ENCODE measurements at places on chromosomes 2 and 18.
A peak's percentile ranks its signal among the peaks of the same experiment; 100 is the strongest.

DNA sequence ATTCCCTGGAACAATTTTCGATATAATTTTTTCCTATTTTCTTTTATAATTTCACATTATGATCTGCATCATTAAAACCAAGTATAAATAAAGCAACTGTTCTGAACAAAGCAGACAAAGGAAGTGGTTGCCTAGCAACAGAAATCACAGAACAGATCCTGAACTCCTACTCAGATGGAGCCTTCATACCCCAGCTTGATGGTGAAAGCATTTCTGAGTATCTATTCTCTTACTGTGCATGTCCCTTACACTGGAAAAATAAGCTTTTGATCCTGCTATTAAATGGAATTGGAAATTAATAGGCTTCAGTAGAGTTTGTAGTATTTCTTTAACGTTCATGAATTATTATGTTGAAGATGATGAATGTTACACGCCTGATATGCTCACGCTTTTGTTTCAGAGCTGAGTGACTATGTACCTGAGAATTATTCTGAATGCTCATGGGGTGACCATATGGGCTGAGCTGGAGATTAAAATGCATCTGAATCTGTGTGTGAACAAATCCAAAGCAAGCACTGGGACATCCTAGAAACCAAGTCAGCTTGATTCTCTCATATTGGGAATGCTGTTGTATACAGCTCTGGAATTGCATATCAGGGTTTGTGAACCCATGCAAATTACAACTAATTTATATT is 254.0 kb downstream of the KCNJ3 start:
- no peak for DNase-seq

DNA sequence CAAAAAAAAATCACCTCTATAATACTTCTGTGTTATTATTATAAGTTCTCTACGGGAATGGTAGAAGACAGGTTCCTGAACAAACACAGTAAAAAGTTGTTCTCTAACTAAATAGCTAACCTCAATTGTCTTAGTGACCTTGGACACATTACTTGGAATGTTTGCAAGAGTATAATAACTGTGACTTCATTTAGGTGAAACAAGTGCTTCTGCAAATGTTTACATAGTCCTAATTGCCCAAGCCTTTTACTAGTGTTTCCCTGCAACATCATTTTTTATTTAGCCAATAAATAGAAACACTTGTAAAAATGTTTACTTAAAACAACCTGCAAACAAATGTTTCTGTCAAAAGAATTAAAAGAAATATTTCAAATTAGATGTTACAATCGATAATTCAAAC is 9.9 kb downstream of the PLEKHM3 start:
- DNase-seq: no peak

GRCh38 chr2:64875368-64875767 is 113.8 kb upstream of the SLC1A4 start:
- no peak for DNase-seq

DNA sequence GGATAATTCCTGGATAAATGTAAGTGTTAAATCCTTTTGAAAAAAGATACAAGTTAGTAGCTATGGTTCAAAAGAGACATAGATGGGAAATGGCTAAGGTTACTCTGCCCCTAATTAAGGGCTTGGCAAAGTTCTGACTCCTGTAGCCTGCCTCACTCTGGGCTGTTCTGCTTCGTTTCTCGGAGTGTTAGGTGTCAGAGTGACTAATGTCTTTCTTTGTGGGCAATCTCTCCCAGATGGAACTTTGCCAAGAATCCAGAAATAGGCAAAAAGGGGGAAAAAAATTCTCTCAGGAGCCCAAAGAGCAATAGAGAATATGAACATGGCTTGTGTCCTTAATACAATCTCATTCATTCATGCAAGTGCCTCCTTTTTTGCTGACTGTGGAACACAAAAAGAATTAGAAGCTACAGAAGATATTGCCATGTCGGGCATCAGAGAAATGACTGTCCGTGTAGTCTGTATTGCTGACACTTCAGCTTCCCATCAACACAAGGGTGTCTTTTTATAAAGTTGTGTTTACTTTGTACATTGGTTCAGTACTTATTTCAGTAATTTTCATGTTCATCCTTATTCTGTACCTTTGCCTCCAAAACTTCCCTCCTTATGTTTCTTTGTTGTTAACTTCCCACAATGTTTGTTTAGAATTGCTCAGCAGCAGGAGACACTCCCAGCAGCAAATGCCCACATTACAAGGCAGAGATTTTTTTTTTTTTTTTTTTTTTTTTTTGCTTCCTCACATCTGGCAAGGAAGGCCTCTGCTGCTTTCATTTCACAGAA is 134.0 kb downstream of the FTCDNL1 start:
- no peak for DNase-seq

- DNase-seq: peak; percentile 60
These were observed 40.4 kb downstream of the PTPN2 start for GRCh38 chr18:12843420-12844350.

GRCh38 chr18:476251-476664 is 24.2 kb downstream of the COLEC12 start:
- no peak for DNase-seq

DNA sequence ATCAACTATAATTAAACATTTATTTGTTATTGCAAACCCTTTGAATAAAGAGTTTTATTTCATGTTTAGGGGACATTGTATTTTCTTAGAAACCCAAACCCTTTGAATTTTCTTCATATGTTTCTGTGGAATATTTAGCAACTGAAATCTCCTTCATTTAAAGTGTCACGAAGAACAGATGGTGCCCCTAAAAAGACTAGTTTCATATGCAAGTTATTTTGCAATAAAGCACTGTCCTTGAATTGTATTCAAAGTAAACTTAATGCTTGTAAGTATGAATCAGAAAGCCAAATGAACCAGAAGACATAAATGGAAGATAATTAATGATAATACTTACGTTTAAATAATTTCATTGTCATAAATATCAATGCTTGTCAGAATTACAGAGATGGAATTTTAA is 151.9 kb upstream of the CWC22 start:
- DNase-seq: no peak

GRCh38 chr2:54106631-54107454 is 8.6 kb upstream of the ACYP2 start:
- DNase-seq: peak; percentile 62

DNA sequence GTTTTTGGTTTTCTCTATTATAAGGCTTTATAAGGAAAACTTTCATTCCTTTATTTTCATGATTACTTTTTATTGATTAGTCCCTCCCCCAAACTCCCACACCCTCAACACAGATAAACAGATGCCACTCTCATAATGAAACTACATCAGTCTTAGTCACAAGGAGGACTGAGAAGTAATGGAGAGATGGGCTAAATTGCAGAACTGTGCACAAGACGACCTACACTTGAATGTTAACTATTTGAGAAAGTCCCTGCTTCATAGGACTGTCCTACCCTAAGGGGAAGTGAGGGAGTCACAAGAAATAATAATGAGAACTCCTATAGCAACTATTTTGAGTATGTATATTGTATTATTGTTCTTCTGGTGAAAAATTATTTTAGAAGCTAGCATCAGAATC is 360.8 kb downstream of the RBM43 start:
- DNase-seq: no peak

DNA sequence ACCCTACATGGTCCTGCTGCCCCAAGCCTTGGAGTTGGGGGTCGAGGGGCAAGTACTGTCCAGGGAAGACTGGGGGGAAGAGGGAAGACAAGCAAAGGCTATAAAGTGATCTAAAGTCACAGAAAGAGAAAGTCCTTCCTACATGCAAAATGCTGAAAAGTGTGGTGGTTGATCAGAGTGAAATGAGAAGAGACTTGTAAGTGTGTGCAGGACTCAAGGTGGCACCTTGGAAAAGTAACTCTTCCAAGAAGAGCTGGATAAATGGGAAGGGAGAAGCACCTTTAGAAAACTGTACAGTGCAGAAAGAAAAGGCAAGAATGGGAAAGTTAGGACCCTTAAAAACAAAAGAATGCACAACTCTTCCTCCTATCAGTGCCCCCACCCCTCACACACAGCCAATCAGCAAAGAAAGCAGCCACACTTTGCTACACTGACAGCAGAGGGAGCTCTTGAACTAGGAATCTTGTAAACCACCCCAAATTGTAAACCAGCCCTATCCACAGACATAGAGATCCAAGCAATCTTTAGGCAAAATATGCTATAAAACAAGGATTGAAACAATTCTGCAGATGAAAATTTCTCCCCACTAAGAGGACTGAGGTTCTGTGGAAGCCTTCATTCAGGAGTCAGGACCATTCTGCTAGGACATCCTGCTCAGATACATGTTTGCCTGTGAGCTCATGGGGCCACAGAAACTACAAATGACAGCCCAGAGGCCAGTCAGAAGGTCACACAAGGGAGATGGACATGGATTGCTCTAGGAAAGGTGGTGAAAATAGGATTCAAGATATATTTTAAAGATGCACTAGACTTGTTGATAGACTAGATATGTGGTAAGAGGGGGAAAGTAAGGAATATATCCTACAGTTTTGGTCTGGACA is 146.4 kb downstream of the FTCDNL1 start:
- peak; percentile 52 for DNase-seq

DNA sequence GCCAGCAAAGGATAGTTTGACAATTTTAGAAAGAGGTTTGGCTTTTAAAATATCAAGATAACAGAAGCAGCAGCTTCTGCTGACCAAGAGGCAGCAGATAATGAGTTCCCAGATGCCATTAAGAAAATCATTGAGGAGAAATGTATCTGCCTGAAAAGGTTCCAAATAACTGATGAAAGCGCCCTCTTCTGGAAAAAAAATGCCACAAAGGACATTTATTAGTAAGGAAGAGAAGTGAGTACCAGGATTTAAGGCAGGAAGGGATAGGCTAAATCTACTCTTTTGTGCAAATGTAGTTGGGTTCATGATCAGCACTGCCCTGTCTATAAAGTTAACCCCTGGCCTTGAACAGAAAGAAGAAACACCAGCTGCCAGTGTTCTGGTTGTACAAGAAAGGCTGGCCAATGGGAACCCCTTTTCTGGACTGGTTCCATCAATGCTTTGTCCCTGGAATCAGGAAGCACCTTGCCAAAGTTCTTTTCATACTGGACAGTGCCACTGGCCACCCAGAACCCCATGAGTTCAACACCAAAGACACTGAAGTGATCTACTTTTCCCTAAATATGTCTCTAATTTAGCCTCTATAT is 40.6 kb downstream of the DHX57 start:
- DNase-seq: peak; percentile 35

DNA sequence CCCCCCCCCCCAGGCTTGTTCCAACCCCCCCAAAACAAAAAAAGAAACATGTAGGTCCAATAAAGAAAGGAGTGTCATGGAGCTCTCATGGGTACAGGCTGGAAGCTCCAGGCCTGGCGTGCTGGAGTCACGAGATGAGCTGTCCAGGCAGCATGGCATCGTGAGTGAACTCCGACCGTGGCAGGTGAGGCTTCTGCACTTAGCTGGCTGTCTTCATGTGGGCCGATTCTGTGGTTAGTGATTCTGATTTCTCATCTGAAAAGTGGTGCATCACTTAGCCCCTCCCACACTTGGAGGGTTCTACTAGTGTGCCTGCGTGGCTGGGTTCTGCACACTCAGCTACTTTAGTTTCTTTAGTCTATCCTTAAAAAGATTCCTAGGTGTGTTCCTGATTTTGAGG is 126.4 kb upstream of the MGAT5 start:
- DNase-seq: peak; percentile 71

- DNase-seq: no peak
These were observed 43.7 kb upstream of the RMDN2 start for GRCh38 chr2:37881397-37881796.

- no peak for DNase-seq
These were observed 20.0 kb downstream of the GREB1 start for GRCh38 chr2:11553661-11554398.

GRCh38 chr2:19496646-19497045 is 138.2 kb upstream of the OSR1 start:
- DNase-seq: no peak

DNA sequence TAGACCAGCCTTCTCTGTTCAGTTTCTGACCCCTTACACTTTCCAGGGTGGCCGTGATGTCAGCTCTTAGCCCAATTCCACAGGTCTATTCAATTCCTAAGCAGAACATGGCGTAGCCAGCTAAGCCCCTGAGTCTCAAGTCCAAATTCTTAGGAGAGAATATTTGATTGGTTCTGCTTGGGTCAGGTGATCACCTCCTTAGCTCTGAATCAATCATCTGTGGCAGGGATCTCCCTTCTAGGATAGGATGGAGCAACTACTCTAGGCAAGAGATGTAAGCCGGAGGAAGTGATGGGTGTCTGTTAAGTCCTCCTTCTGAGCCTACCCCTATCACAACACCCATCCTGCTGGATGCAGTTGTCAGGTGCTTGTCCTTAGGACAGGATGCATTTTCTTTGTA is 11.1 kb downstream of the UCN start:
- no peak for DNase-seq

DNA sequence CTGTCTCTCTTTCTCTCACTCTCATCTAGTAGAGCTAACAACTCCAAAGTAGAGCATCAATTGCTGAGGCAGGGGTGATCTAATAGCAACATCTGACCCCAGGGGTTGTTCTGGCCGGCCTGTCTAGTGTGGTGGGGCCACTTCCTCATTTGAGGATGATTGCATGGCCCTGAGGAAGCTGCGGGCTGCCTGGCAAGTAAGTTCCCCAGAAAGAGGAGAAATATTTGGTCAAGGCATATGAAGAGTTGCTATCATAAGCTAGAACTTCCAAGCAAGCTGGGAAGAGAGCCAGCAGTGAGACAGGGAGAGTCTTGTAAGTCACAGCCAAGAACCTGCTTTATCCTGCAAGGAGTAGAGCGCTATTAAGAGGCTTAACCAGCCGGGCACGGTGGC is 50.8 kb upstream of the TMEM87B start:
- no peak for DNase-seq

DNA sequence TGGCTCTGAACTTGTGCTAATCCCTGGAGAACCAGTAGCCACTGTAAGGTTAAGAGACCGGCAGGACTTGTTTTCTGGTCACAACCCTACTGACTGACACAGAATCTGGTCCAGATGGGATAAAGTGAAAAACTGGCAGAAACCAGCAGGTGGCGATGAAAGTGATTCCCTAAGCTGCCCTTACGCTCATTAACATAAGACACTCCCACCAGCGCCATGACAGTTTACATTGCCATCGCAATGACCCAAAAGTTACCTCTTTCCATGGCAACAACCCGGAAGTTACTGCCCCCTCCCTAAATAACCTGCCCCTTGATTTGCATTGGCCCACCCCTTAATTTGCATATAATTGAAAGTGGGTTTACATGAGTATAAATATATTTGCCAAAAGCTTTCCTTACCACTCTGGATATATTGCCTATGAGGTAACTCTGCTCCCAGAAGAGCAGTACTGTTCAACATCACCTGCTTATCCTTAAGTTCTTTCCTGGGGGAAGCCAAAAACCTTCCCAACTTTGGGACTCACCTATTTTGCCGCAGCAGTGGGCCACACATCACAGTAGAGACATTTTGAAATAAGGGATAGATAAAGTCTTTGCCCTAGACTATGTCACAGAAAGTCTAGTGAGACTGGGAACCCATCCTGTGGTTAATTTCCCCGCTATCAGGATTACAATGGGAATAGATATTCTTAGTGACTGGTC is 35.8 kb upstream of the AFF3 start:
- peak; percentile 37 for DNase-seq

GRCh38 chr2:163759013-163759412 is 23.2 kb upstream of the FIGN start:
- DNase-seq: no peak

GRCh38 chr2:152740743-152741328 is 22.4 kb downstream of the ARL6IP6 start:
- peak; percentile 61 for DNase-seq

Data from activated CD4-positive, alpha-beta T cell treated with anti-CD3 and anti-CD28 coated beads, Interleukin-2, Interleukin-4, amounts not matched to agents 100 ng/mL and 50 ng/mL, durations not matched to agents 16 hours and 8 hours (primary cell).